SW480 (cell line): ENCODE measurements at places on chromosomes 13 and 19.

DNA sequence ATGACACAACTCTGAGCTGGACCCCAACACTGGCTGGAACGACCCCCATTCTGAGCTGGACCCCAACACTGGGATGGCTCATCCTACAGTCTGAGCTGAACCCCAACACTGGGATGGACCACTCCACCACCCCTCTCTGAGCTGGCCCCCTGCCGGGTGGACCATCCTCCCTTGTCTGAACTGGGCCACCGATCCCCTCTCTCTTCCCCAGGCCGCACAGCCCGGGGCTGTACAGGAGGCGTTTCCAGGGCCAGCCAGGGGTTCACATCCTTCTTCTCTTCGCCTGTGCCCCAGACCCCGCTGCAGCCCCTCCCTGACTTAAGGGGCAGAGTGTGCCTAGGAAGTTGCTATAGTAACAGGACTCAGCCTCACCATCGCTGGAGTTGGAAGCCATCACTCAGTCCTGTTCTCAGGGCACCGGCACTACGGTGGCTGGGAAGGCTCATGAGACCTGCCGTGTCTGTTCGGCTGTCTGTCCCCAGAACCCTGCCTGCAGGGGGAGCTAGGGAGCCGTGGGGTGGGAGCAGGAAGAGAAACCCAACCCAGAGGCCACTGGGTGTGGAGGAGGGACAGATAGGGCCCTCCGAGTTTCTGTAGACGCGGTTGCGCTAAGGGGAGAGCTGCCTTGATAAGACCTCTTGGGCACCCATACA is 3.7 kb downstream of the PRKACA start:
- DNase-seq = no peak

DNA sequence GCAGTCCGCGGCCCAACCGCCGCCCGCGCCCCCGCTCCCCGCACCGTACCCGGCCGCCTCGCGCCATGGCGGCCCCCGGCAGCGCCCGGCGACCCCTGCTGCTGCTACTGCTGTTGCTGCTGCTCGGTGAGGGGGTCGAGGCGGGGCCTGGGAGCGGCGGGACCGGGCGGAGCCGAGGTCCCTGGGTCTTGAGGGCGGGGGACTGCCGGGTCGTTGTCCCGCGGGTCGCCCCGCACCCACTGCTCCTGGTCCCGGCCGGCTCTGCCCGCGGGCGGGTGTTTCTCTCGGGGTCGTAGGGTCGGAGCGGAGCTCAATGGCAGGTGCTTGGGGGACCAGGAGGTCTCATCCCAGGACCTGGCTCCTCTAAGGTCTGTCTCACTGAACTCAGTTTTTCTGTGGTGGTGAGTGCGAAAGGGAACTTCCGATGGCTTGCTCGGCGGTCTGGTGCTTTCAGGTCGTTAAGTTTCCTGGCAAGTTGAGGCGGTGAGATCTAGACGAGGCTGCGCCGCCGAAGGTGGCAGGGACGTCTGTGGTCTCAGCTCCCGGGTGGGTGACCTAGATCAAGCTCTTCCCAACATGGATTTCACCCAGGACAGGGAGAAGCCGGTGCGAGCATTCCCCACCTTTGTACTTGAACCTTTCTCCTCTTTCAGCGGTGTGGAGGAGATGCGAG is 467 bp downstream of the LAMP1 start:
- no peak for DNase-seq

DNA sequence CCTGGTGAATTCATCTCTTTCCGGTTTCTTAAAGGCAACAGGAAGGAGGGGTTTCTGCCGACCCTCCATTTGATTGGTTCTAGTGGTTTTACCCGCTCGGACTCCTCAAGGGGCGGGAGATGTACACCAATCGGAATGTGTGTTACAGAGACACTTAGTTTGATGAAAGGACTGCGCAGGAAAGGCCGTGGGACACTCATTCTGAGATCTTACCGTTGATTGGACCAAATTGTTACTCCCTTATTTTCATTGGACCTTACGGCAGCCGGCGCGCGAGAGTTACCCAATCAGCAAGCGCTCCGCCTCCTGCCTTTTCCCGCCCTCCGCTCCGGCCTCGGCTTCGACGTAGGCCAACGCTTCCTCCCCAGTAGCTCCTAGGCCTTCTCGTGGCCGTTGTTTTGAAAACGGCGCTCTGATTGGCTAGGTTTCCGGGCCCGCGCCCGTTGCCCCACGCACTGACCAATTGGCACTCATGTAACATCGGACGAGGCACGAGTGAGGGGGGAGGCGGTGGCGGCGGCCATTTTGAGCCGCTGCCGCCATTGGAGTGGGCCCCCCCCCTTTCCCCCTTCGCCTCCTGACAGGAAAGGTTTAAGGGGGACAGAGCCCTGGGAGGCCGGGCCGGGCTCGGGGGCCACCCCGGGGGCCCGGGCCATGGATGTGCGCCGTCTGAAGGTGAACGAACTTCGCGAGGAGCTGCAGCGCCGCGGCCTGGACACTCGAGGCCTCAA is at the start of gene HNRNPUL1:
TSS of gene HNRNPUL1 (plus strand) at position 523 of the 731 bp plus-strand sequence. CDS start at position 655, 132 bp downstream.
- peak; percentile 100 for DNase-seq

DNA sequence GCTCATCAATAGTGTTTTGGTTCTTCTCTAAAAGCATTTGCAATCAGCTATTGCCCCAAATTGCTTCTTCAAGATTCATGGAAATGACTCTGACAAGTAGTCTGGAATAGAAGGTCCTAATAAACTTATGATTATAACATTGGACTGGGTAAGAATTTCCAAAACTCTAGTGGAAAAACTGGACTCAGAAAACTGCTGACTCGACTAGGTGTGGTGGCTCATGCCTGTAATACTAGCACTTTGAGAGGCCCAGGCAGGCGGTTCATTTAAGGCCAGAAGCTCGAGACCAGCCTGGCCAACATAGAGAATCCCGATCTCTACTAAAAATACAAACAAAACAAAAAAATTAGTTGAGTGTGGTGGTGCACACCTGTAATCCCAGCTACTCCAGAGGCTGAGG is 15.5 kb upstream of the AKT2 start:
- DNase-seq = no peak

DNA sequence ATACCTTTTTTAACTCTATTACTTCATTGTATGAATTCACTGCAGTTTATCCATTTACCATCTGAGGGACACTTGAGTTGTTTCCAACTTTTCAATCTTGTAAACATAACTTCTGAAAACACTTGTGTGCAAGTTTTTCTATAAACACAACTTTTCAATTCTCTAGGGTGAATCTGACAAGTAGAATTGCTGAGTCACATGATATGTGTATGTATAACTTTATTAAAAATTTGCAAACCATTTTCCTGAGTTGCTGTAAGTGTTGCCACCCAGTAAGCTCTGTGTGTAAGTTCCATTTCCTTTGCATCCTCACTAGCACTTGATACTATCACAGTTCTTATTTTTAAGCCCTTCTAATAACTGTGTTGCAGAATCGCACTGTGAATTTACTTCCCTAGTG is 1415.6 kb upstream of the ATXN8OS start:
- no peak for DNase-seq

DNA sequence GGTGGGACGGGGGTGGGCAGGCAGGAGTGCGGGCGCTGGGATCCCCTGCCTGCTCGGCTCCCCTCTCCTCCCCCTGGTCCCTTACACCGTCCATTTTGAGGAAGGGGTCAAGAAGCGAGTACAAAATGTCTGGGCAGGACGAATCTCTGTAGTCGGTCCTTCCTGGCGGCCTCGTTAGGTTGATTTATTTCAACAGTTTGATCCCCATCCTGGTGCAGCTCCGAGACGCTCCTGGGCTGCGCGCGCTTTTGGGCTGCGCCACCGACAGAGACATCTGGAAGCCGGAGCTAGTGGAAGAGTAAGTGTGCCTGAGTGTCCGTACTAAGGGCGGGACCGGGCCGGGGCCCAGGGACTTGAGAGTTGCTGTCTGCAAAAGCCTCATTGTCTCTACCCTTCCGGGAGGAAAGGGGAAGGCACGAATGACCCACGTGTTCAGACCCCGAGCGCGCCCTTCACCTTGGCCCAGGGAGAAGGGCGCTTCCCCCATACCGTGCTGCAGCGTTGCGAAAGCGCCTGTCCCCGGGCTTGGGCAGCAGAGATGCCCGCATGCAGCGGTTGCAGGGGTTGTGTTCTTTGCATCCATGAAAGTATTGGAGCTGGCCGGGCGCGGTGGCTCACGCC is 1.8 kb downstream of the ZNF114 start:
- no peak for DNase-seq

DNA sequence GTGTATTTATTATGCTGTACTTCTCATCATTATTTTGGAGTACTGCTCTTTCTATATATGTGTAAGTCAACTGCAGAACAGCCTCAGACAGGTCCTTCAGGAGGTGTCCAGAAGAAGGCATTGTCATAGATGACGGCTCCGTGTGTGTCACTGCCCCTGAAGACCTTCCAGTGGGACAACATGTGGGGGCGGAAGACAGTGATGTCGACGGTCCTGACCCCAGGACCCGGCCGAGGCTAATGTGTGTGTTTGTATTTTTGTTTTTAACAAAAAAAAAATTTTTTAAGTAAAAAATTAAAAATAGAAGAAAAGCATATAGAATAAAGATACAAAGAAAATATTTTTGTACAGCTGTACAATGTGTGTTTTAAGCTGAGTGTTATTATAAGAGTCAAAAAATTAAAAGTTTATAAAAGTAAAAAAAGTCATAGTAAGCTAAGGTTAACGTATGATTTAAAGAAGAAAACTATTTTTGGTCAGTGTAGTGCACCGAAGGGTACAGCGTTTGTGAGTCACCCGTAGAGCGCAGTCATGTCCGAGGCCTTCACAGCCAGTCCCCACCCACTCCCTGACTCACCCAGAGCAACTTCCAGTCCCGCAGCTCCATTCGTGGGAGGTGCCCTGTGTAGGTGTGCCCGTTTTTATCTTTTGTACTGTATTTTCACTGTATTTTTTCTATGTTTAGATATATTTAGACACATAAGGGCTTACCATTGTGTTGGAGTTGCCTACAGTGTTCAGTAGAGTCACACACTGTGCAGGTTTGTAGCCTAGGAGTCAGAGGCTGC is 42.2 kb upstream of the SPACA7 start:
- DNase-seq = peak; percentile 77

GRCh38 chr13:114104655-114105520 is 27.5 kb downstream of the RASA3 start:
- DNase-seq = no peak

DNA sequence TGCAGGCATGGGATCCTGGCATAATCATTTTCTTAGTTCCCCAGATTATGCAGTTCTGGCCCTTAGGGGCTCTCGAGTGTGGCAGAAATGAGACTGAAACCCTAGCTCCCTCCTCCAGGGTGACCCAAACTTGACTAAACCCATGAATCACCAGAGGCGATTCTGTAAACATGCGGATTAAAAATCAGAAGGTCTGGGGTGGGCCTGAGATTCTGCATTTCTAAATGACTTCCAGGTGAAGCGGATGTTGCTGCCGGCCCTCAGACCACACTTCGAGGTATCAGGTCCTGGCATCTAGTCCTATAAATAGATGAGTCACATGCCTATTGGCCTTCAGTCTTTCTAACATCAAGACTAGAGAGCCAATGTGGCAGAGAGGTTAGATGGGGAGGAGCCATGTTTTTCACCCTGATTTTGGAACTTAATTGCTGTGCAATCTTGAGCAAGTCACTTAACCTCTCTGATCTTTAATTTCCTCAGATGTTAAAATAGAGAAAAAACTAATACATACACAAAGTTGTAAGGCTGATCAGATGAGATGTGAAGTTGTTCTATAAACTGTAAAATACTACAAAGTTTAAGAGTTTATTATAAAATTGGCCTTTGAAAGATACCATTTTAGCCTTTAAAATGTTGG is 431.2 kb downstream of the FOXO1 start:
- no peak for DNase-seq

DNA sequence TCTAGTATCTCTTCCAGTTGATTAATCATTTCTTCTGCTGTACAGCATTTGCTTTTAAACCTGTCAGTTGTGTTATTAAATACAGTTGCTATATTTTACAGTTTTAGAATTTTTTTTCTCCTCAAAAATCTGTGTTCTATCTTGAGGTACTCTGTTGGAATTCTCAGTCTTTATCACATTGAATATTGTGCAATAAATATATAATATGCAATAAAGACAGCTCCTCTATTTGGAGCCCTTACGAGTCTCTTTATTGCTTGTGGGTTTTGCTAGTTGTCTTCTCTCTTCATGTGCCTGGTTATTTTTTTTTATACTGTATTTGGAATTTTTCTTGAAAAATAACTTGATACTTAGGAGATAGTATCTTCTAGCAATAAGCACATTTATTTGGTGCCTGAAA is 51.7 kb downstream of the CDK8 start:
- DNase-seq = no peak

DNA sequence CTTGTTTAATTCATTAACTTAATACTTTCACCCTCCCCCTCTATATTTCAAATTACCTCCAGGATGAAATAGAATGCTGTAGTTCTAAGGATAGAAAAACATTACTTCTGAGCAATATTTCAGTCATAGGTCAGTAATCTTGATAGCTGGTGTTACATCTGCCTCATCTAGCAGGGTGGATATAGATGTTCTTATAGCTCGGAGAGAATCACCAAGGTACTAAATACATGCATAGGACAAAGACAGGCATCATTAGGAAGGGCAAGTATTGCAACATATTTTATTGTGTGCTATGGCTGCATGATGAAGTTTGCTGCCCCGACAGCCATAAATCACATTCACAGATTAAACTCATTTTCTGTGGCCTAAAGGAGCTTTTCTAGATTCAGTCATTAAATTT is 601.0 kb downstream of the FGF9 start:
- DNase-seq = no peak

- no peak for DNase-seq
These were observed 23.1 kb upstream of the HOMER3 start for GRCh38 chr19:18964121-18964520.

DNA sequence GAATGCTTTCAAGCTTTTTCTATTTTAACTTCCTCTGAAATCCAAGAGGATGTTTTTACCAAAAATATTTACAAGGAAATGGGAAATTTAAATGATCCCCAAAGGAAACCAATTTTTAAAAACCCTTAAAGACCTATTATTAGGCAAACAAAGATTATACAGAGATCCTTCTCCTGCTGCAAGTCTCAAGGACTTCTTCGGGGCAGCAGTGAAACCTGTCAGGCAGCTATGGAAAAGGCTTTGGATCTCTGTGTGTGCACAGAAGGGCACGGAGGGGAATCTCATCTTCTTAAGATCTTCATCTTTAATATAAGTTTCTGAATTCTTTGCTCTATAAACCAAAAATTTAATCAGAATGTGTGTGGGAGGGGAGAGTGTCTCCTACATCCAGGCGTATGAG is 36.0 kb upstream of the CLDN10 start:
- no peak for DNase-seq

DNA sequence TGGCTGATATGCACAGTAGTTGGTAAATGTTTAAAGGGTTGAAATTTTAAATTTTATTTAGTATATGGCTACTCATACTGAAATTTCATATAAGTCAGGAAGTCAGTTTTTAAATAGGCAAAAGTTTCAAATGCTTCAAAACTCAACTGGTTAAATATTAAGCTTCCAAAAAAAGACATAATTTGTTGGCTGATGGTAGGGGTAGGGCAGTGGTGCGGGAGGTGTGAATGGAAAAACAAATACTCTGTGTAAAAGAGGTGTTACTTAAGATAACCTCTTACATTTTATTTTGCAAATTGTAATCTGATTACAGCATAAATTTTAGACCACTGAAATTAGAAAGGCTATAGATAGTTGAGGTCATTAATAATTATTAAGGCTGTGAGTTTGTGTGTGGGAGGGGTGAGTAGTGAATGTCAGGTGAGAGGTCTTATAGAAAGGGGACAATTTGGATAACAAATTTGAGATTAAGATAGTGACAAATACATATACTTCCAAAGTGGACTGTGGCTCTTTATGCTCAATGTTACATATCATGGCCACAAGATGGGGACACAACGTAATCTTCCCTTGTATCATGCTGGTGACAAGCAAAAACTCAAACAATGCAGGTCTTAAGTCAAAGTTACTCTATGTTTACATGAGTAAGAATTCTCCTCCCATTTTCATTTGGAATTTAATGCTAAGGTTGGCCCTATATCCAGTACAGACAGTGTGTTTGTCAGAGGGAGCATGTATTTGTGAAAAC is 36.6 kb upstream of the OXGR1 start:
- DNase-seq = peak; percentile 50

- no peak for DNase-seq
These were observed 36.5 kb upstream of the CLDN10 start for GRCh38 chr13:95516021-95516420.
